ENCODE measurements at places on chromosomes 3 and 15.

DNA sequence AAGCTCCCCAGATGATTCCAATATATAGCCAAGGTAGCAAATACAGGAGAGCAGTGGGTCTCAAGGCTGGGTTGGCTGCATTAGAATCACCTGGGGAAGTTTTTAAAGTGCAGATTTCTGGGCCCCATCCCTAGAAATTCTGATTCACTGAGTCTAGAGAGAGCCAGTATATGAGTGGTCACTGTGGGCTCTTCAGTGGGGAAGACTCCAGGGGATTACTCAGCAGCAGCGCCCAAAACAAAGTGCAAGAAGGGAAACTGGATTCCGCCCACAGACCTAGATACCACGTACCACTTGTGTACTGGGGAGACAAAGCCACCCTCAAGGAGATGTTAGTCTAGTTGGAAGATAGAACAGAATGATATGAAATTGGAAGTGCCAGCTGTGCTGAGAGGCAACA is 40.0 kb downstream of the NME9 start:
- no peak for DNase-seq

DNA sequence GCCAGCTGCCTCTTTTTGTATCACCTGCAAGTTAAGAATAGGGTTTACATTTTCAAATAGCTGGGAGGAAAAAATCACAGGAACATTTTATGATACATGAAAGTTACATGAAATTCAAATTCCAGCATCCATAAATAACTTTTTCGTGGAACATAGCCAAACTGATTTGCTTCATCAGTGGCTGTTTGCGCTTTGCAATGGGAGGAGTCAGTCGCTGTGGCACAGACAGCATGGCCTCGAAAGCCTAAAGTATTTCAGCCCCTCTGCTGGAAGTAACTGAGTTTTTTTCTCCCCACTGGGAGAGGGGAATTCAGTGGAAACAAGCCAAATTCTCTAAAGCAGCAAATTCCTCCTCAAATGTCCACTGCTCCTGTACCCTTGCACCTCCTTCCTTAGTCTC is 271.9 kb downstream of the SUCLG2 start:
- no peak for DNase-seq

GRCh38 chr15:73573037-73573436 is 60.2 kb downstream of the NPTN start:
- DNase-seq: no peak

- no peak for DNase-seq
Observed at GRCh38 chr3:79361748-79362378, 405.9 kb downstream of the ROBO1 start.

DNA sequence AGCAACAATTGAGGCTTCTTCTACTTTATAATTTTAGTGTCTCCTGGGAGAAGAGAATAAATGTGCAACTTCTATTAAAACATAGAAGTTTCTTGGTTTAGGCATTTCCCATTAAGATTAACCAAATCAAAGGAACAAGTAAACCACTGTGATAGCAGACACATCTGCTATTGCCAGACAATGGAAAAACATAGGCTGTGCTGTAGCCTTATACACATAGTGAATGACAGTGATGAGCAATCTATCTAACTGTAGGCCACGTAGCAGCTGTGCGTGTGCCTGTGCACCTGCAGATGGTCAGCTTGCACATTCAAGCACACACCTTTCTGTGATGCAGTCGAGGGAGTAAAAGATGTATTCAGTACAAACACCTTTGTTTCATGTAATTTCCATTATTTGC is 32.7 kb downstream of the GNB4 start:
- no peak for DNase-seq

- DNase-seq: no peak
Observed at GRCh38 chr15:79682851-79683288, 213.9 kb downstream of the MTHFS start.

- DNase-seq: no peak
Observed at GRCh38 chr15:51170882-51171633, 76.4 kb upstream of the TNFAIP8L3 start.
